Dermis microvascular lymphatic vessel endothelial cell (primary cell): ENCODE measurements at places on chromosomes 13 and 19. TPM values are rescaled to one million over a fixed set of nuclear protein-coding genes. Genes with fewer than 3 reads are reported as not detected.

Gene PRR22
- total RNA-seq: 0.39 and 0.51 TPM in 2 replicates

Gene NFIX
- total RNA-seq: 16.9 and 22.3 TPM in 2 replicates

Gene SOX1
- total RNA-seq: not detected in 2 replicates

Gene IZUMO2
- not detected in 2 replicates for total RNA-seq

Gene PTH2
- not detected in 2 replicates for total RNA-seq

Gene ENOX1
- total RNA-seq: 0.38 and 1.2 TPM in 2 replicates

Gene ZNF541
- total RNA-seq: 0.39 and 0.63 TPM in 2 replicates

Gene MPND
- 5.8 and 8.7 TPM in 2 replicates for total RNA-seq

Gene FXYD1
- total RNA-seq: not detected in 2 replicates
